Mesenteric fat pad (tissue), 1 donor: ENCODE measurements at places on chromosomes 7 and 10.

- no peak for DNase-seq
Observed at GRCh38 chr7:109611656-109612055, 1042.0 kb downstream of the DNAJB9 start.

- DNase-seq = no peak
Observed at GRCh38 chr7:149569025-149569725, 71.6 kb upstream of the ZNF746 start.

DNA sequence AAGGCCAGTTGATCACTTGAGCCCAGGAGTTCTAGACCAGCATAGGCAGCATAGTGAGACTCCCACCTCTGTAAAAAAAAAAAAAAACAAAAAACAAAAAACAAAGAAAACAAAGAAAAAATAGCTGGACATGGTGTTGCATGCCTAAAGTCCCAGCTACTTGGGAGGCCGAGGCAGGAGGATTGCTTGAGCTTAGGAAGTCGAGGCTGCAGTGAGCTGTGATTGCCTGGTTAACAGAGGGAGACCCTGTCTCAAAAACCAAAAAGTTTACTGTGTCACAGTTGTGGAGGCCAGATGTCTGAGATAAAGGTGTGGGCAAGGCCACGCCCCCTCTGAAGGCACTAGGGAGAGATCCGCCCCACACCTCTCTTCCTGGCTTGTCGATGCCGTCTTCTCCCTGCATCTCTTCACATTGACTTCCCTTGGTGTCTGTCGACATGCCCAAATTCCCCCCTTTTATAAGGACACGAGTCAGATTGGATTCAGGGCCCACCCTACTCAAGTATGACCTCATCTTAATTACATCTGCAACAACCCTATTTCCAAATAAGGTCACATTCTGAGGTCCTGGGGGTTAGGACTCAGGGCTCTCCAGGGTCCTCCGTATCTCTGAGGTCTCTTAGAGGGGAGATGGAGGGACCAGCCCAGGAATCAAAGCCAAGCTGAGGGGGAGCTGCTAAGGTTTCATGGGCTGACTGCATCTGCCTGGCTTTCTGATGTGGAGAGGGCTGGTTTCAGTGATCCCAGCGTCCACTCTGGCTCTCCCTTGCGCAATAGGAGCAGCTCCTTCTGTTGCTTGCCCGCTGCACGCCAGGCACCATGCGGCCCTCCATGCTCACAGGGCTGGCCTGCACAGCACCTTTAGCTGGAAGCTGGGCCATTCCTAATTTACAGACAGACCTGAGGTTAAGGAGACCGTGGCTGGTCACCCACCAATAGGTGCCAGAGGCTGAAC is 23.1 kb downstream of the AGAP3 start:
- DNase-seq = no peak

DNA sequence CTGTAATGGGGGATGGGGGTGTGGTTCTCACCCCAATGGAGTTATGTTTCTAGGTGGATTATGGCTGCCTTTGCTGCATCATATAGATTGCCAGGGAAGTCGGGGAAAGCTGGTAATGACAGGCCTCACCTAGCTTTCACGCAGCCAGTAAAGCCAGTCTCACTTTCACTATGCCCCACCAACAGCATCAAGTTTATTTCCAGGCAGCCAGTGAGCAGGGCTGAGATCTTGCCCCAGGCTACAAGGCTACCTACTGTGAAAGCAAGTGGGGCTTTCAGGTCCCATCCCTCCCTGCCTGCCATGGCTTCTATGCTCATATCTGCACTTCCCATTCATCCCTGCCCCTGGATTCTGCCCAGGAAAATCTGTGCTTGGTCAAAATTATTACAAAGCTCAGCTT is 61.7 kb upstream of the NXPH1 start:
- DNase-seq = no peak

- peak; percentile 88 for DNase-seq
Observed at GRCh38 chr10:78408671-78409472, 375.2 kb downstream of the RPS24 start.

GRCh38 chr10:89873055-89873454 is 171.7 kb downstream of the KIF20B start:
- no peak for DNase-seq

- no peak for DNase-seq
Observed at GRCh38 chr10:61900829-61901792, at the start of gene ARID5B. ARID5B (plus strand) TSS chr10:61901699; CDS start chr10:61901710, 11 bp downstream.

- DNase-seq = no peak
Observed at GRCh38 chr10:69213591-69214311, 6.4 kb upstream of the HKDC1 start.

DNA sequence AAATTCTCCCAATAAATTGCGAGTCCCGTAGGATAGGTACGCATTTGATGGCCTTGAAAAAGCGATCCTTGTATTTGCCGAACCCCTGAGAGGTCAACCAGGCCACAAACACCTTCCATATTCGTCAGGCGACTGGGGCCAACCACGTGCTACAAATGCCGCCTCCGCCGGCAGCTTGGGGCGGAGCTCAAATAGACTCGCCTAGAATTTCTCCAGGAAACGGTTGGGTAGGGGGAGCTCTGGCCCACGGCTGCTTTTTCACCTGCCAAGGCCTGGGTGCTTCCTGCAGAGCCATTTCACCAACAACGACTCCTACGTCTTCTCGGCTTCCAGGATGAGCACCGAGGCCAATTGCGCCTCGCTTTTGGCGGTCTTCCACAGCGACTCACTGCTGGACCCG is 53.4 kb upstream of the KIF5B start:
- DNase-seq = no peak
